ENCODE measurements at places on chromosomes 11 and 22.

GRCh38 chr11:12485328-12485727 lies 108.0 kb downstream of the PARVA start:
- no peak for DNase-seq

GRCh38 chr11:93655047-93655446 lies 6.4 kb upstream of the CEP295 start:
- no peak for DNase-seq

- no peak for DNase-seq
Measured at GRCh38 chr11:58609723-58610122, 12.7 kb upstream of the CNTF start.

DNA sequence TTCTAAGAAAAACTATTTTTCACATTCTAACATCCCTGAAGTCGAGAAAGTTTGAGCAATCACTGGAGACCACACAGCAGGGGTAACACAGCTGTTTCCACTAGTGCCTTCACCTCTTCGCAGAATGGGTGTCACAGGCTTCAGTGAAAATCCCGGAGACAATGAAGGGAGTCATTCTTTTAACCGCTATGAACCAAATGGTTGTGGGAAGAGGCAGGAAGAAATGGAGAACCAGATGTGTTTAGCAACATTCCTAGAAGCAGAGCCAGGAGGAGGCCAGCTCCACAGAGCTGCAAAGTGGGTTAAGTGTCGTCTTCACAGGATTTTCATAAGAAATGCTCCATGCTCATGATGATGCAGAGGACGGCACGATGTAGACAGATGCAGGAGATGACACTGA lies 221.1 kb downstream of the LARGE1 start:
- no peak for DNase-seq

DNA sequence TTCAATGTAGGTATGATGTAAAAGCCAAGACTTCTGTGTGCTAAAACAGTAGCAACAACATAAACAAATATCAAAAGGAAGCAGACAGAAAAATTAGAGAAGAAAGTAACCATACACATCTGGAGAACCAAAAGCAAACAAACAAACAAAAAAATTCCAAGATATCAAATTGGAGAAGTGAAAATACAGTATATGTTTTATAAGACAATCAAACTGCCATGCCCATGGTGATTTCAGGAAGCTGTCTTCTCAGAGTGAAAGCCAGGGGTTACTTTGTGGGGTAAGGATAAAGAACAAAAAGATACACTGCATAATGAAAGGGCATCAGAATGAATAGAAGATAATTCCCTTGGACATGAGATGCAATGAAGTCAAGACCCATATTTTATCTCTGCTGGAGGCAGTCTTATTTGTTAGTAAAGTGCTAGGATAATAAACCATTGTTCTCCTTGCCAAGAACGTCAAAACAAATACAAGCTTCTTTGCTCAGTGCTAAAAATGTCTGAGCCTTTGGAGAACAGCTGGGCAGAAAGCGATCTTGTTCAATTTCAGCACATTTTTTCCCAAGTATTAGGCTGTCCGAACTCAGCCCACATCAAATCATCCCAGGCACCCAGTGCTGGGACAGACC lies 38.1 kb upstream of the LDLRAD3 start:
- DNase-seq: no peak

DNA sequence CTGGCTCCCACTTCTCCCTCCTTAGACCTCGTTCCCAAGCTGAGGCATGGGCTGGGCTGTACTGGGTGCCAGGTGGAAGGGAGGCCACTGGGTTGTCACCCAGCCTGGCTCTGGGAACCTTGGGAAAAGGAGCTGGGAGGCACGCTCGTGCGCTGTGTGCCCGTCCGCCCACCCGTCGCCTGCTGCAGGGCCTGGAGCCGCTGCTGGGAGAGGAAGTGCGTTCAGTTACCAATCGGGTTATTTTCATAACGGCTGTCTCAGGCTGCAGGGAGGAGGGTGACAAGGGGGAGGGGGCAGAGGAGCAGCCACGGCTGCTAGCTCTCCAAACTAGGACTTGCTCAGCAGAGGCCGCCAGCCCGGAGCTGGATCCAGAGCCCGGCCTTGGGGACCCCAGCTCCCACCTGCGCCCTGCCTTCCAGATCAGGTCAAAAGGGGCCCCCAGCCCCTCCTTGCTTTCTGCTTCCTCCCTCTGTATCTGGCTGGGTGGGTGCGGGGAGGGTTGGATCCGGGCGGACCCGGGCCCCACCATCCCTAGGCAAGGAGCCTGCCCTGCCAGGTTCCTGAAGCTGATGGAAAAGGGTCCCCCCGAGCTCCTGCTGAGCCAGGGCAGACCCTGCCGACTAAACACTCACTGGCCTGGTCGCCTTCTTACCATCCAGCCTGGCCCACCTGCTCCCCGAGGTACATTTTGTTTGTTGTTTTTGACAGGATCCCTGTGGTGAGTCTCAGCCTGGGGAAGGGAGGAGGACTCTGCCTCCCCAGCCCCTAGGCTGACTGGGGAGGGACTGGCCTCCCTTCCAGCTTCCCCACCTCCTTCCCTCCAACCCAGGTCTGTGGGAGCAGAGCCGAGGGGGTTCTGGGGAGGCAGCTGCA lies 14.3 kb downstream of the DGKZ start:
- DNase-seq: peak; percentile 29

Data from nucleus accumbens (tissue), 56 donors.